ENCODE measurements at places on chromosomes 16 and 17.

GRCh38 chr17:64747938-64748540, 85.9 kb upstream of the SMURF2 start:
- DNase-seq = no peak

GRCh38 chr16:47939680-47940079, 216.1 kb downstream of the ABCC12 start:
- DNase-seq = no peak

DNA sequence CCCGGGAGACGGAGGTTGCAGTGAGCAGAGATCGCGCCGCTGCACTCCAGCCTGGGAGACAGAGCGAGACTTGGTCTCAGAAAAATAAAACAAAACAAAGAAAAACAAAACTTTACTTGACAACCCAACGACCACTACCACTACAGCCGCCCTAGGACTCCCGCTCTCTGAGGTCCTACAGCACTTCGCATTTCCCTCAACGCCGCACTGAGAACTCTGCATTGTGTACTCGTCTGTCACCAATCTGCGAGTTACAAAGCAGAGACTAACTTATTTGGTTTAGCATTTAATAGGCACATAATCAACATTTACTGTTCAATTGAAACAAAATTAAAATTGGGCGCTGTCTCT, 479 bp upstream of the ZNF207 start:
- no peak for DNase-seq

DNA sequence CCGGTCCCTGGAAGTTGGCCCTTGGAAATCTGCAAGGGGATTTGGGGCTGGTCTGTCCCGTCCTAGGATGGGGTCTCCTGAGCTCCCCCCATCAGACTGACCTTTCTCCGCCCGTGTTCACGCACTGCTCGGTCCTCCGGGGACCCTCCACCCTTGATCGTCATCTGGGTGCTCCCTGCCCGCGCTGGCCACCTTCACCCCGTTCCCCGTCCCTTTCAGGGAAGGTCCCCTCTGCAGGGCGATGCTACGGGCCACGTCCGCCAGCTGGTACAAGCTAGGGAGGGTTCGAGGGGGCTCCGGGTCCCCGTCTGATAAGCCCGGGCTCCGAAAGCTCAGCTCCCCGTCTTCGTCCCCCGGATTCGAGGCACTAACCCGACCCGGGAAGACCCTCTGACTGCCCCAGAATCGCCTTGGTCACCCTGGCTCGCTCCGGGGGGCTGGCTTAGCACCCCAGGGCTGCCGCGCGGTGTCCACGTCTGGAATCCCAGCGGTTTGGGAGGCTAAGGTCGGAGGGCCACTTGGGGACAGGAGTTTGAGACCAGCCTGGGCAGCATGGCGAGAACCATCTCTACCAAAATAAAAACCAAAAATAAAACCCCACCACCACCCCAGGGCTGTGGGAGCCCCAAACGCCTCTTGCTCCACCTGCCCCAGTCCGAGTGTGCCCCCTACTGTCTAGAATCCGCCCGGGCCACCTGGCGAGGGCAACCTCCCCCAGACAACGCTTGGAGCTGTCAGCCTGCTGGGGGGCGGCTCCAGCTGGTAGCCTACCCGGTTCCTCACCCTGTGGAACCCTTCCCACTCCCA, 1.1 kb upstream of the SLC43A2 start:
- peak; percentile 47 for DNase-seq

DNA sequence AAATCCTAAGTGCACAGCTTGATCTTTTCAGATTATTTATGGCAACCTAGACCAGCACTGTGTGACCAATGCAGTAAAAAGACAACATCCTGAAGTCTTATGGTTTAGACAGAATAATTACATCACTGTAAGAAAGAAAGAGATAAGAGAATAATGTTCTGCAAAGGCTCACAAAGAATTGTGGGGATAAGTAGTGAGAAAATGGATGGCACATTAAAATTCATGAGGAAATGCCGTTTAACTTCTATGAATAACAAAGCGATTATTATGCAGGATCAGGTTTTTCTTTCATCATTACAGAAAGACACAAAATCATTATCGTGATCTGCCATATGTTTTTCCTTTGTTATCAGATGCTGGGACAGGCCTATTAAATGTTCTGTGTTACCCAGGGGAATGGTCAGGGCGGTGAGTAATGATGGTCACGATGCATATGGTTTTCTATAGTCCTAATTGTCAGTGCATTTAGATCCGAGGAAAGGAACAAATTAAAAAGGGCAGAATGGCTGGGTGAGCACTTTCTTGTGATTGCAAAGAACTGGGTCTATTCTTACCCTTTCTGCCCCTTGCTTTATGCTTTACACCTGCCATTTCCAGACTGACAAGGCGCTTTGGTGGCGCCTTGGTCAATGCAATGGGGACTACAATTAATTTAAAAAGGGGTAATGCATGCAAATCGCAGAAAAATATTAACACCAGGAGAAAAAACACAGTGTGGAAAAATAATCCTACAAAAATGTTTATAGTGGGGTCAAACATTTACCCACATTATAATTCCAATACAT, 18.1 kb upstream of the DHX40 start:
- DNase-seq = no peak

DNA sequence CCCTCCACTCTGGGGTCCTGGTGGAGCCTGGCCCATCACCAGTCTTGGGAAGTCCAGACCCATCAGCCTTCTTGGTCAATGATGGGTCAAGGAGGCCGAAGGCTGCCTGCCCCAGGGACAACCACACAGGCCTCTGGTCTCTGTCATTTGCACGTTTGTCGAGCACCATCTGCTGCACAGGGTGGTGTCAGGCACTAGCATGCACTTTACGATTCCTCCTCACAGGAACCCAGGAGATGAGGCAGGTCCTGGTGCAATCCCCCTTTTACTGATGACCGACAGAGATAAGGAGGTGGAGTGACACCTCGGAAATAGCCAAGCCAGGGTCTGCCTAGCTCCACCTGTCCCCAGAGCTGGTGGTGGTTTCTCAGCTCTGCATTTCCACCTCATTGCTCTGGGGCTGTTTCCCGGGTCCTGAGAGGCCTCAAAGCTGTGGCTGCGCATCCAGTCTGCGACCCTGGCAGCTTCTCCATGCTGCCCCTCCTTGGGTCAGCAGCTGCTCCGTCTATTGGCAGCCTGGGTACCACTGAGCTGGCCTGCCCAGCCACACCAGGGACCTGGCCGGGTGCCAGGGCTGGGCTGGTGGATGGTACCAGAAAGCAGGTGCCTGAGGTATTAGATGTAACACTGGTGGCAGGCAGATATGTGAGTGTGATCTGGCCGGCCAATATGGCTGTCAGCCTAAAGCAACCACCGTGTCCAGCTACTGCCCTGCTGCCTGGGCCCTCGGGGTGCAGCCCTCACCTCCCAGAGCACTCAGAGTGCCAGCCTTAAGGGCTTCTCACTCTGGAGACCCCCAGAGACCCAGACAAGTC, 10.0 kb downstream of the MMP15 start:
- DNase-seq = no peak

GRCh38 chr17:19513897-19514488, 19.7 kb upstream of the SLC47A1 start:
- peak; percentile 47 for DNase-seq

GRCh38 chr17:79684132-79684985, 46.4 kb upstream of the ENPP7 start:
- DNase-seq = no peak

- no peak for DNase-seq
Observed at GRCh38 chr17:35750526-35751395, 2.3 kb downstream of the GAS2L2 start.

GRCh38 chr16:67667453-67667816, 821 bp downstream of the C16orf86 start:
- DNase-seq = no peak

DNA sequence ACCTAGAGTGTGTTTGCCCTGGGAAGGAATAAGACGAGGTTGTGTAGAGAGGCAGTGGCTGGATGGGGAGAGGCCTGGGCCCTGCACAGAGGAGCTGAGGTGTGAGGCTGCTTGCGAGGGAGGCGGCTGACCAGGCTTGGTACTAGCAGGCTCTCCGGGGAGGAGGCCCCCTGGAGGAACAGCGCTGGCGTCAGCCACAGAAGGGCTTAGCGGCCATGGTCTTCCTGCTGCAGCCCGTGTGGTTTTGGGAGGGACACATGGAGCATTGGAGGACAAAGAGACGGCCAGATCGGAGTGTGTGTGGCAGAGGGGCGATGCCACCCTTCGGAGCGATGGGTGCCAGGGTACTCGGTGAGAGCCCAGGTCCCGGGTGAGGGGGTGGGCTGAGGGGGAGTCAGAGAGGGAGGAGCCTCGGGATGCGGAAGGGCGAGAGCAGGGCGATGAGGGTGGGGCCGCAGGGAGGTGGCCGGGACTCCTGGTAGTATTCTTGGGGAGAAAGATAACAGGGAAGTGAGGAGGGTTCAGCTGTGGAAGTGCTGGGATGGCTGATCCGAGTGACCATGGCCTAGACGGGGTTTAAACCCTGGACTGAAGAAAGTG, 8.3 kb downstream of the BANP start:
- DNase-seq = no peak

- DNase-seq = no peak
Observed at GRCh38 chr17:8332688-8333087, 7.0 kb upstream of the ODF4 start.

DNA sequence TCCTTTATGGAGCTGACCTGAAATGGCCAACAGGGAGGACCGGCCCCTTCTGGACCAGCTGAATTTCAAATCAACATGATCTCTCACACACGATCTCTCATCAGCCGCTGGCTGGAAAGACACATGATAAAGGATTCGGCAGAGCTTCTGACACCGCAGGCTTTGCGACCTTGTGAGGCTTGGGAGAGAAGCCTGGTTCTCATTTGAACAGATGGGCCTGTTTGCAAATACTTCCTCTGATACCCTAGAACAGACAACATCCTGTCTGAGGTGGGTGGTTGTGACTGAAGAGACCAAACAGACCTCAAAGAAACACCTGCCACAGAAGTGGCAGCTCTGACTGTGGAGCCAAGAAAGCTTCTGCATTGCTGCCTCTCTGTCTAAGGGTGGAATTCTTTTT, 77.9 kb upstream of the SDK2 start:
- DNase-seq = no peak

GRCh38 chr16:66141885-66142284, 224.6 kb upstream of the CDH5 start:
- DNase-seq = no peak

DNA sequence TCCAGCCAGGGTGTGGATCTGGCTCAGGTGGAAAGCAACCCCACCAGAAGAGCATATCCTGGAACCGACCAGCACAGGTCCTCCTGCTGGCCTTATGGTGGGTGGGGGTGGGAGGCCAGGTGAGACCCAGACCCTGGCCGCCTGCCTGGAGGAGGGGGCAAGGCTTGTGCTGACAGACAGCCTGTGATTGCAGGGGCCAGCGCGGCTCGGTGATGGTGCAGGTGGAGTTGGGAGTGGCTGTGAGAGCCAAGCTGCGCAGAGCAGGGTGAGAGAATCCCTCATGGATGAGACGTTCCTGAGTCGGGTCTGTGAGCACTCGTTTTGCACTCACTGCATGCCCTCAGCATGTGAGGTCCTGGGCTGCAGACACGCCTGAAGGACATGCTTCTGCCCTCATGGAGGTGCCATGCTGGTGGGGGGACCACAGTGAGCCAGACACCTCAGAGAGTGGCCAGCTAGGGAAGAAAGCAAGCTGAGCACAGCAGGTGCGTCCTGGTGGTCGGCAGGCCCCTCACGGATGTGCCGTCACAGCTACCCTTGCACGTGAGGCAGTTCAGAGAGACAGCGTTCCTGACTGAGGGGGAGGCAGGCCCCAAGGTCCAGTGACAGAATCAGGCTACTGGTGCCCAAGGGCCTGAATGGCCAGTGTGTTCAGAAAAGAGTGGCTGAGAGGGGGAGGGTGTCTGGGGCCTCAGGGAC, 3.8 kb upstream of the KCNJ12 start:
- DNase-seq = no peak

GRCh38 chr17:66422186-66422585, 119.8 kb downstream of the PRKCA start:
- DNase-seq = no peak

DNA sequence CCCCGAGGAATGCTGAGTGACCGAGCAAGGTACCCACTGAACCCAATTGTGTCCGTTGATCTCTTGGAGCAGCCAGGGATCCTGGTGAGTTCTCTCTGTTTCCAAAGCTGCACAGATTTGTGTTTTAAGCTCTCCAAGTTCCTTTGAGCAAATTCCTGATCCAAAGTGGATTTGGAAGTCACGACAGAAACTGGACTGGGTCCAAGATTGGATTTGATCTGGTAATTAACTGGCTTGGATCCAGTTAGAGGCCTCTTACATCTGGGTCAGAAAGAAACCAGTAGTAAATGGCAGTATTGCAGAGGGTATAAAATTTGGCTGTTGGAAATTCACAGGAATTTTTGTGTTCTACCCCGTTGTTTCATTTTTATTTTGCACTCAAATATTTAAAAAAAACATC, 119.5 kb downstream of the PMP22 start:
- no peak for DNase-seq

GRCh38 chr16:71453036-71453435, 9.0 kb downstream of the ZNF23 start:
- DNase-seq = no peak

GRCh38 chr17:71176928-71177443, 943.8 kb upstream of the SOX9 start:
- no peak for DNase-seq

DNA sequence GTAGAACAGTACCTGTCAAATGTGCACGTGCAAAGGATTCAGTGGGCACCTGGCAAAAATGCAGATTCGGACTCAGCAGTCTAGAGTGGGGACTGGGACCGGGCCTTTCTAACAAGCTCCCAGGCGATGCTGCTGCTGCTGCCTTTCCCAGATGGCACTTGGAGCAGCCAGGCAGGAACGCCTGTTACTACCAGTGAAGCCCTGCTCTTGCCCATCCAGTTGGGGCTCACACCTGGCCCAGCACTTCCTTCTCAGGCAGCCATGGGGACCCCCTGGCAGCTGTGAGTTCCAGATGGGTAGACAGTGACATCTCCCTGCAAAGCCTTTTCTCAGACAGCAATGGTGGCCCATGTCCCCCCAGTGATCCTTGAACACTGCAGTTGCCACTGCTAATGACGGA, 30.4 kb downstream of the KDM8 start:
- DNase-seq = no peak

- DNase-seq = no peak
Observed at GRCh38 chr17:45042346-45043120, 8.9 kb downstream of the DCAKD start.

GRCh38 chr17:43418441-43419374, 19.9 kb downstream of the ARL4D start:
- no peak for DNase-seq

DNA sequence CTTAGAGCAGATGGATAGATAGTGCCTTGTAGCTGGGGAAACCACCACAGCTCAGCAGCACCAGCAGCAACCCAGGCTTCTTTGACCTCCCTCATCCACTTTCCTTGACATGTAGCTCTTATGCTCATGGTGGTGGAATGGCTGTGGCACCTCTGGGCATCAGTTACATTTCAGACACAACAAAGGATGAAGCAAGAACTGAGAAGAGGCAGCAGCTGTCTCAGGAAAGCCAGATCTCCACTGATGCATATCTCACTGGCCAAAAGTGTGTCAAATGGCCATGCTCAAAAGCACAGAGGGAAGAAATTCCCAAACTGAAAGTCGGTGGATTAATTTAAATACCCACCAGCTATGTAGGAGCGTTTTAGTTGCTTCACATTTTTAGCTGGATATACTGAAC, 671.4 kb upstream of the SALL1 start:
- DNase-seq = no peak

- no peak for DNase-seq
Observed at GRCh38 chr17:82696916-82697807, 1.3 kb downstream of the RAB40B start.
